ENCODE measurements at places on chromosomes 4 and X.
A peak's percentile ranks its signal among the peaks of the same experiment; 100 is the strongest.

DNA sequence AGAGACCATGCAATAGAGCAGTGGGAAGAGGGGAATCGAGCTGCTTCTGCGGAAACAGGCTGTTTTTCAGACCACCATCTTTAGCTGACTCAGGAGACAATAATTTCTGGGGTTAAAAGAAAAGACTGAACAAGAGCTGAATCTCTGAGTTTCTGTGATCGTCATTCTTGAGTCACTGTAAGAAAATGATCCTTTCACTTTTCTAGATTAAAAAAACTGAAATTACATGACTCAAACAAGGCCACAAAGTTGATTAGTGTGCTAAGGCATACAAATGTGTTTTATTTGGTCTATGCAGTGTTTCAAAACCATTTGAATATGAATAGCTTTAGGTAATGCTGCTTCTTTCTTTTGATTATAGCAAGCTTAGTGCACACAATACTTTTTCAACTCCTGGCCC lies 194.4 kb upstream of the RPL34 start:
- DNase-seq: no peak

- DNase-seq: no peak
Observed at GRCh38 chr4:6270636-6271121, 1.0 kb downstream of the WFS1 start.

DNA sequence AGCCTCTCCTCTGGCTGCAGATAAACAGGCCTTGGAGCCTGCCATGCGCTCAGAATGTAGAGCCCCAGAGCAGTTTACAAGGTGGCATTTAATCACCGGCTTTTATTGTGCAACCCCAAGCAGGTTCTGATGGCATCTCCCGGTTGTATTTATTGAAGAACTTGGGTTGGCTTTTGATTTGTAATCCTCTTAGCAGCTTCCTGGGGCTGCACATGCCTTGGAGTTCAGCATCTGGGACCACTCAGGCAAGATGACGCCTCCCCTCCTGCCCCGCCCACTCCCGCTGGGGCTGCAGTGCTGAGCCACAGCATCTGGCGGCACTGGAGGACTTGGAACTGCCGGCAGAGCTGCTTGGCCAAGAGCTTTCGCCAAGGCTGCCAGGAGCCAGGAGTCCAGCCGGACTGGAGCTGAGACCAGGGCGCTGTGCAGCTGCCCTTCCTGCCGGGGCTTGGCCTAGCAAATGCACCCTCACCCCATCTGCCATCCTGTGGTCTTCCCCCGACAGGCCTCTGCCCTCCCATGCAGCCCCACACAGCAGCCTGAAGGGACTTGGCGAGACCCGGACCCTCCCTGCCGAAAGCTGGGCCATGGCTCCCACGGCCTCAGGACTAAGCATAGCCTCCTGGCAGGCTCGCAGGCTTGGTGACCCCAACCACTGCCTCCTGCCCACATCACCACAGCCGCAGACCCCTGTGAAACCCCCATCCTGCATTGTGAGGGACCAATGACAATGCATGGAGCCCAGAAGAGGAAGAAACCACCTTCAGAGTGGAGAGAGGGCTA lies 5.4 kb downstream of the HTRA3 start:
- DNase-seq: no peak

DNA sequence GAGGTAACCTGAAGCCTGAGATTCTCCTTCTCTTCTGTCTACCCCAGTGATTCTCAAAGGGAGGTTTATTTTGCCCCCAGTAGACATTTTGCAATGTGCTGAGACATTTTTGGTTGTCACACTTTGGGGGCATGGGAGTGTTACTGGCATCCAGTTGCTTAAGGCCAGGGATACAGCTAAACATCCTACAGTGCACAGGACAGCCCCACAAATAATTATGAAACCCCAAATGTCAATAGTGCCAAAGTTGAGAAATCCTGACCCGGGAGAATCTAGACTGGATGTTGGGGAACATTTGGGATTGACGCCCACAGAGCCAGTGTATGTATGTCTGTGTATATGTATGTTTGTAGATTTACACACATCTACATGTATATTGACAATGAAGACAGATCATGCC lies 13.2 kb downstream of the MID1 start:
- no peak for DNase-seq

GRCh38 chrX:16593801-16594200 lies 56.2 kb upstream of the S100G start:
- DNase-seq: no peak

- no peak for DNase-seq
Observed at GRCh38 chr4:54368281-54369265, 139.5 kb downstream of the PDGFRA start.

GRCh38 chr4:100716416-100716815 lies 198.6 kb upstream of the EMCN start:
- no peak for DNase-seq

DNA sequence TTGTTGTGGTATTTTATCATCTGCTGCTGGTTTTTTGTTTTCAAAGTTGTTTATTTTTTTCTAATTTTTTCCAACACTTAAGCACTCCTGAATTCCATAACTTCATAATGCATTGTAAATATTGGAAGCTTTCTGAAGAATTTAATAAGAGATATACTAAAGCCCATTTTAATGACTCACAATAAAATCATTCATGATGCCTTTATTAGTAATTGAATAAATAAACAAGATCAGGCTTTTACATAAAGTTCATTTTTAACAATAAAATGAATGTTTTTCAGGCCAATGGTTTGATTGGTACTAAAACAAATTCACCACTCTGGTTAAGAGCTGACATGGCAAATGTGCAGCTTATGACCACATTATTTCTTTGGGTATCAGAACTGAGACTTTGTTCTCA lies 408.2 kb upstream of the SMIM31 start:
- DNase-seq: no peak

DNA sequence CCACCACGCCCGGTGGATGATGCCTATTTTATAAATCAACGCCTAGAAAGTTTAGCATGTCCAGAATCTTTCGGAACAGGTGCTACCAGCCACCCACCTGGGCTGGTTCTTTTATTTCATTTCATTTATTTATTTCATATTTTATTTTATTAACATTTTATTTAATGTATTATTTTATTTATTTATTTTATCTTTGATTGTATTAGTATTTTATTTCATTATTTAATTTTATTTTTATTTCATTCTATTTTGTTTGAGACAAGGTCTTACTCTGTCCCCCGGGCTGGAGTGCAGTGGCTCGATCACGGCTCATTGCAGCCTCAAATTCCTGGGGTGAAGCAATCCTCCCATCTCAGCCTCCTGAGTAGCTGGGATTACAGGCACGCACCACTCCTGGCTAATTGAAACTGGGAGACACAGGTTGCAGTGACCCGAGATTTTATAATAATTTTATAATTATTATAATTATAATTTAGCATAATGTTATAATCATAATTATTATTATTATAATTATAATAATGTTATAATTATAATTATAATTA lies 187.2 kb downstream of the SHOX start:
- DNase-seq: no peak

- DNase-seq: no peak
Observed at GRCh38 chr4:24775750-24776149, 19.6 kb upstream of the SOD3 start.

- no peak for DNase-seq
Observed at GRCh38 chr4:41512136-41512535, 25.8 kb upstream of the LIMCH1 start.

GRCh38 chr4:1130316-1131186 lies 17.2 kb upstream of the RNF212 start:
- peak; percentile 95 for DNase-seq

DNA sequence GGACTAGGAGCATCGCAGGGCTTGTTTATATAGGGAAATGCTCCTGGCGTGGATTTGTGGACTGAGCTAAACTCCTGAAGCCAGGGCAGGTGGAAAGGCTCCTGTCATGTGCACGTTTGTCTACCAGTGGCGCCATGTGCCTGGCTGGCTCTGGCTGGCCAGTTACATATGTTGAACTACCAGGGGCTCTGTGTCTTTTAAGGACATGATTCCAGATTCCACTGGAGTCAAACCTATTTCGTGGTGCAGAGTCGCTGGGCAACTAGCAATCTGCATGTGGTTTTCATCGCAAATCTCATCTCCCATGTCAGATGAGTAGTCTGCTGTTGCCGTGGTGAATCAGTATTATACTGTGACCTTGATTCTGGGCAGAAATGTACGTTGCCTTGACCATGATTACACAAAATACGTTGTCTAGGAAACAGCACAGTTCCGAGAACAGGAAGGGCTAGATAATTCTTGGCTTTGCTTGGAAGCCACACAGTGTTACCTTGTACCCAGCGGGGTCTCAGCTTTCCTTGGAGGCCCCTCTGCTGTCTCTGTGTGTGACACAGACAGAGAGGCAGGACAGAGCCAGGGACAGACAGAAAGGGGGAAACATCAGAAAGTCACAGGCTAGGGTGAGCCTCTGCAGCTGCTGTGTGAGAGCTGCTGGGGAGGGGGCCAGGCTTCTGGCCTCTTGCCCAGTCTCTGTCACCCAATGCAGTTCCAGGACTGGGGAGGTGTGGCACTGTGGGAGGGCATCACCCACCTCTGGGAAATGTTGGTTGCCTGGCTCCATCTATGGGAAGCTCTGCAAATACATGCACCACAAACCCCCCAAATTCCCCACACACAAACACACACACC lies 19.2 kb downstream of the PNMA6E start:
- DNase-seq: peak; percentile 63

DNA sequence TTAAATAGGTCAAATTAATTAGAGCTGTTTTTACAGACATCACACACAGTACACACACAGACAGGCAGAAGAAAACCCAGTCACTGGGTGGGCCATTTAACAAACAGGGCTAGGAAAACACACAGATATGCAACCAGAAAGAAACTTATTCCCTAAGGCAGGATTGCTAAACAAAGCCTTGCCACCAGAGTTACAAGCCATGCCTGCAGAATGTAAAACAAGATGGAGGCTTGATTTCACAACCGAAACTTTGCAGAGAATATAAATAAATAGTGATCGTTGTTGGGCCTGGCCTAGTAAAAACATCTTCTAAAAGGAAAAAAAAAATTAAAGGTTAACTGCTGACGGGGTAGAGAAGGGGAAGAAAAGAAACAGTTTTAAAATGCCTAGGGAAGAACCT lies 212.3 kb downstream of the NAP1L3 start:
- no peak for DNase-seq

- DNase-seq: no peak
Observed at GRCh38 chrX:16002185-16002584, 121.2 kb upstream of the GRPR start.

DNA sequence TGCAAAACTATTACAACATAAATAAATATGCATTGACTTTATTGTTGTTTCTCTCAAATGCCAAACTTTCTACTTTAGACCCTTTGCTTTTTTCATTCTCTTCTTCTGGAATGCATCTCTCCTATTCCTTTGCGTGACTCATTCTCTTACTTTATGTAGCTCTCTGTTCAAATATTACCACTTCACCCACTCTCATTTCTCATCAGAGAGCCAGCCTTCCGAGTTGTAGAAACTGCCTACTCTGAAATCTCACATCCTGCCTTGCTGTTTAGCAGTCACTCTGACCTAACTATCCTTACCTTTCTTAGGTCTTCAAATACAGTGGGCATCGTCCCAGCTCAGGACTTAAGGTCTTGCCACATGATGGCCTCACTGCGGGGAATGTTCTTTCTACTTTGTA lies 143.5 kb downstream of the GALNTL6 start:
- DNase-seq: no peak

GRCh38 chr4:73404042-73404441 lies at the start of gene ALB:
Gene ALB, plus strand, starts transcription at chr4:73404287. Its CDS starts 41 bp downstream, at chr4:73404328.
- no peak for DNase-seq

- no peak for DNase-seq
Observed at GRCh38 chr4:97500423-97500822, 642.9 kb downstream of the STPG2 start.

DNA sequence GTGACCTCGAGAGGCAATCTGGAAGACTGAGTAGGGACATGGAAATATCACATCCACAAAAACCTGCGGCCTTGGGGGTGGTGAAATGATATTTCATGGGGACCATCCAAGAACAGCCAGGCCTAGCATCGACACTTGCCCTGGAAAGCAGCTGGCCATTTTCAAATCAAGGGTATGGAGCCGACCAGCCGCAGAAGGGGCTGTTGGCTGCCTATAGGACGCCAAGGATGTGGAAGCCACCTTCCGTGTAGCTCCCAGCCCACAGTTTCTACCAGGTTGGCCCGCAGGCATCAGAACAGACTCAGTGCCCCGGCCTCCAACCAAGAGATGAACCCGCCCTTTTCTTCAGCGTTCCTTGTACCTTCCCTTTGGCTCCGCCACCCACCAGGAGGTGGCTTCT lies 5.4 kb upstream of the LOC101059915 start:
- DNase-seq: peak; percentile 43

GRCh38 chr4:163654621-163655020 lies 160.1 kb downstream of the TMA16 start:
- DNase-seq: no peak

DNA sequence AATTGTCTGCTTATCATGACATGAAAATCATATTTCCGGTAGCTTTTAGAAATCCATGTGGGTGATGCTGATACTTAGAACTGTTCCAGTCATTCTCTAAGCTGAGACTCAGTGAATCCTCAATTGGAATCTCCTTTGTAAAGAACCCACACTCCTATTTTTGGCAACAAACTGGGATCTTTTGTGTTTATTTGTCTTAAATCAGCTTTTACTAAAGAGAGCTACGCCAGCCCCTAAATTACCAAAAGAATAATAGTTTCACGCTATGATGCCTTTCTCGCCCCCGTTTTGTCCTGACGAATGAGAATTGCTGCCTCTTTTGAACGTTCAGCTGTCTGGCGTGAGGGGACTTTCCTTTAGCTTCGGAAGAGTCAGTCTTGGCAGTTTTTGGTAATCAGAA lies 195.9 kb downstream of the SHOX start:
- DNase-seq: peak; percentile 40

GRCh38 chrX:104282166-104282725 lies 27.5 kb upstream of the ESX1 start:
- DNase-seq: no peak

- no peak for DNase-seq
Observed at GRCh38 chrX:15947648-15948317, 93.2 kb upstream of the AP1S2 start.

DNA sequence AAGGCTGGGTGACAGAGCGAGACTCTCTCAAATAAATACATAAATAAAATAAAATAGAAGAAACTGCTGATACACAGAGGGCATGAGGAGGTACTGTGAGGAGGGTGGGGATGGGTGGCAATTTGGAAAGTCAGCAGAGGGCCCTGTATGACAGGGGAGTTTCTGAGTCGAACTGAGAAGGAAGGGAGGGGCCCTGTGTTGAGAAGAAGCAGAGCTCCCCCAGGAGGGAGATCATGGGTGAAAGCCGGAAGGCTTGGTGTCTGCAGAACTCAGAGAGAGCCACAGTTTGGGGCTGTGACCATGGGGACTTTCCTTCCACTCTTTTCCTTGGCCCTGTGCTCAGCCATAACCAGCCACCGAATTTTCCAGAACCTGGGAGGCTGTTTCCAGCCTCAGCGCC lies 24.8 kb upstream of the AFAP1 start:
- DNase-seq: peak; percentile 78
